ENCODE measurements at places on chromosomes 2 and 18.

- no peak for DNase-seq
Observed at GRCh38 chr2:203710226-203710625, 3.8 kb downstream of the CD28 start.

- peak; percentile 76 for DNase-seq
Observed at GRCh38 chr2:70357684-70358071, 55.8 kb upstream of the FAM136A start.

- DNase-seq: no peak
Observed at GRCh38 chr2:73008766-73009135, 62.8 kb downstream of the SFXN5 start.

DNA sequence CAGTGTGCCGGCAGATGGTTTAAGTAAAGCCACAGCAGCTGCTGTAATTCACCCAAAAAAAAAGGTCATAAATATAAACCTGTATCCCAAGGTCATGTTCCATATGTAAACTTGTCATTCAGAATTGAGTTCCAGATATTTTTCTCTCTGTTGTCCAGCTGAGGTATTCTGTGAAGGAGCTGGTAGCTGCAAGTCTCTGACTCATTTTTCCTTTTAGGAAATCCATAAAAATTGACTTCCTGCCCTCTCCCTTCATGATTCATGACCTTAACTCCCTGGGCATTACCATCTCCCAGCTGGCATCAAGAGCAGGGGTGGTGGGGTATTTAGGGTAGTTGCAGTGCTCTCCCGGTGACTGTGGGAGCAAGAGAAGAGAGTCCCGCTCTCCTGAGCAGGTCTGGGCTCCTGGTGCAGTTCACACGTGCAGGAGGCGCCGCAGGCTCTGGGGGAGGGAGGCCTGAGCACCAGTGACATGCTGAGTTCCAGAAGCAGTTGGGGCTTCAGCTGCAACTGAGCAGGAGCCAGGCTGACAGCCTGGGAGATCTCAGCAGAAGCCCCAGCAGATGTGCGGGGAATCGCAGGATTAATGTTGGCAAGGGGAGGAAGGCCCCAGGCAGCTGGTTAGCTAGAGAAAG, 192.6 kb downstream of the MGAT5 start:
- DNase-seq: peak; percentile 39

GRCh38 chr18:45876161-45876560, 50.7 kb downstream of the SIGLEC15 start:
- DNase-seq: no peak

GRCh38 chr2:96824079-96824870, 8.2 kb downstream of the CNNM3 start:
- peak; percentile 50 for DNase-seq

- no peak for DNase-seq
Observed at GRCh38 chr2:205998583-205998982, 87.4 kb downstream of the INO80D start.

- DNase-seq: peak; percentile 75
Observed at GRCh38 chr2:219285894-219286425, 6.8 kb downstream of the DNAJB2 start.

- DNase-seq: no peak
Observed at GRCh38 chr2:118044854-118045253, 31.0 kb upstream of the CCDC93 start.

DNA sequence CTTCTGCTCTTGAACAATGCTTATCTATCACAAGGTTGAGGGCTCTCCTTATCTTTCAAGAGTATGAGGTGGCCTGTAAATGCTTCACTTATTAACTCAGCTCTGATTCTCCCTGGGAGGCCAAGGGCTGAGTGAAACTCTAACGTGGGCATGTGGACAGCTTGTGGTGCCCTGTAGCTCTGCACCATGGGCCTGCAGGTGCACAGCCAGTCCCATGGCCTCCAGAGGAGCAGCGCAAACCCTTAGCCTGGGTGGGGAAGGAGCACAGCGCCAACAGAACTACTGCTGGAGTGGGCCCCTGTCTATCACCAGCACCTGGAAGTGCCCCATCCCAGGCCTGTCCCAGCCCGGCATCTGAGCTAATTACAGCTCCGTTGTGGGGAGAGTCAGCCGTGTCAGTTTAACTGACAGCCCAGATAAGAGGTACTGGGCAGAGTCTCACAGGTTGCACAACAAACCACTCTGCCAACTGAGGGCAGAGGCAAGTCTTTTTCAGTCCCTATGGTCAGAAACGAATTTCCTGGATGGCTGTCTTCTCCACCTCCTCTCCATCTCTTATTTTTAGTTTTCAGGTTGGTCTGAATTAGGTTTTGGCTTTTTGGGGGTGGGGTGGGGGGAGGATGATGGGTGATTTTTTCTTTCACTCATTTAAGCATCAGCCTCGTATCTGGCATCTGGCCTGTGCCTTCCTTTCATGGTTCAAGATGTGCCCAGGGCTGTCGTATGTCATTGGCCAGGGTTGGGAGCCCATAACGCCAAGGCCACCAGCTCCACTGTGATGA, 219.5 kb downstream of the BCL2 start:
- DNase-seq: no peak

DNA sequence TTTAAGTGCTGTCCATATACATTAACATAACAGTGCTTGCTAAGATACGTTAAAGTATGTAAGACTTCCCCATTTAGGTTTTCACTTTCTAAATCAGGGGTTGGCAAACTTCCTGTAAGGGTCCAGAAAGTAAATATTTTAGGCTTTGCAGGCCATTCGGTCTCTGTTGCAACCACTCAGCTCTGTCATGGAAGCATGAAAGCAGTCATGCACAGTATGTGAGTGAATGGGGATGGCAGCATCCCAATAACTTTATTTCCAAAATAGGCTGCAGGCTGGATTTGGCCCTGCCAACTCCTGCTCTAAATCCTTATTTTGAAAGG, 128.7 kb downstream of the PLA2R1 start:
- peak; percentile 7 for DNase-seq

DNA sequence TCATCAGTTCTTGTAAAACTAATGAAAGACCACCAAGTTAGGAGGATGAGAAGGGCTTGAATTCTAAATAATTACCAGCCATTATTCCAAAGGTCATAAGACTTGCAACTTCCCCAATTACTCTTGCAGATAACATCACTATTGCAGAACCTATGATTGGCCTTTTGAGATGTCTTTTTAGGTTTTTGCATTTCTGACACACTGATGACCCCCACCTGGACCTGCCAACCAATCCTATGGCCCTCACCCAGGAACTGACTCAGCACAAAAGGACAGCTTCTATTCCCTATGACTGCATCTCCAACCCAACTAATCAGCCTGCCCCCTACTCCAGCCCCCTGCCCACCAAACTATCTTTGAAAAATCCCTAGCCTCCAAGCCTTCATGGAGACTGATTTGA, 111.5 kb upstream of the COPS8 start:
- no peak for DNase-seq
